ENCODE measurements at places on chromosomes 7 and 10. TPM values are rescaled to one million over a fixed set of nuclear protein-coding genes. Genes with fewer than 3 reads are reported as not detected.

Gene AGBL3
- polyA plus RNA-seq: 0.62 TPM

Gene CPEB3
- polyA plus RNA-seq: 2.3 TPM

Gene GPR26
- not detected for polyA plus RNA-seq

Gene SEMA3D
- polyA plus RNA-seq: 0.04 TPM

Gene CREB5
- 0.67 TPM for polyA plus RNA-seq

Gene TIMM23B
- 6.1 TPM for polyA plus RNA-seq

Gene CLDN15
- 5.9 TPM for polyA plus RNA-seq

Gene CRCP
- polyA plus RNA-seq: 19.5 TPM

Gene TSPAN12
- polyA plus RNA-seq: 3.0 TPM

Gene SLC29A3
- polyA plus RNA-seq: 1.3 TPM

Gene SPDYE1
- not detected for polyA plus RNA-seq

Gene DPYSL4
- polyA plus RNA-seq: 0.26 TPM

Gene PNLIPRP1
- polyA plus RNA-seq: 0.29 TPM
